ENCODE measurements at places on chromosomes 5 and 9.

GRCh38 chr5:32683125-32683524 lies 28.0 kb upstream of the NPR3 start:
- no peak for DNase-seq

DNA sequence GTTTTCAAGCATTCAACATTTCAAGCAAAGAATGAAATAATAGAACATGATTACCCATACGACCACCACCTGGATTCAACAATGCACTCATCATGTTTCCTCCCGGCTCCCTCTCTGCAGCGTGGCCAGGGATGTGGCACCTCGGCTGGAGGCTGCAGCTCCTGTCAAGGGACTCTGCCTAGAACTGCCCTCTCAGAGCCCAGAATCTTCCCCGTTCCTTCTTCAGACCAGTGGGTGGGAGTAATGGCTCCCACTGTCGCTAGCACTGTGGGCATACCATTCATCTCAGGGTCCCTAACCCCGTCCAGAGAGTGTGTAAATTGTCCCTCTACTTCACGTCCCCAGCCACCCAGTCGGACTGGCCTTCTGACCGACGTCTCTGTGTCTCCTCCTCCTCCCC lies 118.6 kb upstream of the COL5A1 start:
- no peak for DNase-seq

GRCh38 chr5:161530700-161531099 lies 15.8 kb downstream of the GABRB2 start:
- no peak for DNase-seq

GRCh38 chr5:140429724-140430123 lies 28.1 kb downstream of the ANKHD1 start:
- DNase-seq, result no peak

DNA sequence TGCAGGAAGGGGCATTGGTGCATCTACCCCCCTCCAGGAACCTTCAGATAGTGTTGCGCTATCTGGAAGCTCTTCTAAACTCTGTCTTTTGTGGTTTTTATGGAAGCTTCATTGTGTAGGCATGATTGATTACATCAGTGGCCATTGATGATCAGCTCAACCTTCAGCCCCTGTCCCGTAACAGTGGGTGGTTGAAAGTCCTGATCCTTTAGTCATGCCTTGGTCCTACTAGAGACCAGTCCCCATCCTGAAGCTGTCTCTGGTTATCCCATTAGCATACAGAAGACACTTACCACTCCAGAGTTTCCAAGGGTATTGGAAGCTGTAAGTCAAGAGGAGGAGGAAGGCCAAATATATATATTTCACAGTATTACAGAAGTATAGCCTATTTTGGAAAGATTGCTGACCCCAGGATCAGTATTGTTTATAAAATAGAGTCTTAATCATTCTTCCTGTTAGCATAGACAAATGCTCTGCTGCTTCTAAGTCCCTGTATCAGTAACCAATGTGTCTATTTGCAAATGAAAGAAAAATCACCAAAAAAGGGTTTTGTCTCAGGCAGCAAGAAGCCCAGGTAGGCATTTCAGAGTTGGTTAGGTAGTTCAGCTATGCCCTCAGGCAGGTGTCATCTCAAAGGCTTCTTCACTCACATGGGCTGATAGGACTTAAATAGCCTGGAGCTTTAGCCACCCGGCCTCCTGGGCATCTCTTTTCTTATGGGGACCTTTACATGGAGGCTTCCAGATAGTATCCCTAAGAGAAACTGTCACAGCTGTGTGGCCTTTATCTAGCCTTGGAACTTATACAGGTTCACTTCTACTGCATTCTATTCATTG lies 41.6 kb downstream of the SPIN1 start:
- no peak for DNase-seq

- no peak for DNase-seq
Measured at GRCh38 chr5:5423586-5423985, 1.1 kb downstream of the ICE1 start.

DNA sequence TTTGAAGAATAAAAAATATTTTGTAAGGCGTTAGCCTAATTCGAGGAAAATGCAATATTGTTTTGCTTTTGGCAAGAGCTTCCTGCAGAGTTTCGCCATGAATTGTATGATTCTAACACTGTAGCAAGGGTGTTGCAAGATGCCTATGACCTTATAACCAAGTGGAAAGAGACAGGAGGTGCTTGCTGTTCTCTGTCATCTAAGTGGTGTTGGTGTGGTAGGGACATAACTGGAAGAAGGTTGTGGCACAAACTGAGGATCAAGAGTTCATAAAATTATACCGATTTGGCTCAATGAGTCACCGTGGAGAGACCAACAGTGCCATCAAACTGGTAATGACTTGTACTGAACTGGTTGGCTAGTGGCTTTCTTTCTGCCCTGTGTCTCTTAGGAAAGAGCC lies 6.3 kb downstream of the STC2 start:
- no peak for DNase-seq

DNA sequence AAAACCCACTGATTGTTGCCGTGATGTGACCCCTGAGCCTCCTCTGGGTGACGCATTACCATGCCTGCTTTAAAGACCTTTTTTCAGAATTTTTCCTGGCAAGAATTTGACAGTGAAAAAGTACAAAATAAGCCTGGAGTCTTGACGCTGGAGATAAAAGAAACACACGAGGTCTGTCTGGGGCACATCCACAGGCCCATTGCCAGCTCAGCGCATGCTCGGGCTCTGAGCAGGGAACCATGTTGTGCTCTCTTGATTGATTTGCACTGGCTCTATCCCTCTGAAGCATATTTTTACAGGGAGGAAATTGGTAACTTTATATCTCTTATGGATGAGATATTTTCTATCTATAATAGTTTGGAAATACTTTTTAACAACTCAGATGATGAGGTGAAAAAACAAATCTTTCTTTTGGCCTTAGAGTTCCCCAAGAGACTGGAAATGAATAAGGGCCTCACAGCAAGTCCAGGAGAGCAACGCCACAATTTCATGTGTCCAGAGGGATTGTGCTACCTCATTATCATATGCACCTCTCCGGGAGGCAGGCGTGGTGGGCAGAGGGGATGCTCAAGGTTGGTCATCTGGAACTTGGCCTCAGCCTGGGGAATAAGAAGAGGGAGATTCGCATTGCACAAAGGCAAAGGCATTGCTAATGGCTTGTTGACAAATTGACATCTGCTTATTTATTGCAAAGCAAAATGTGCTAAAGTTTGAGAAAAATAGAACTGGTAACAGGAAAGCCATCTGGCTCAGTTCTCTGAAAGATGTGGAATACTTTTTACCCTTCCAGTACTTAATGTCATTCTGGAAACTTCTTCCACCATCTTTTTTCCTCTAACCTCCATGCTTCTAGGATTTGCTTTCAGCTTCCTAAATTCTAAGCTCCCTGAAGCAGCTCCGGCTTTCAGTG lies 183.8 kb downstream of the PJA2 start:
- no peak for DNase-seq

- DNase-seq, result no peak
Measured at GRCh38 chr5:59517926-59518585, 375.5 kb downstream of the PDE4D start.

DNA sequence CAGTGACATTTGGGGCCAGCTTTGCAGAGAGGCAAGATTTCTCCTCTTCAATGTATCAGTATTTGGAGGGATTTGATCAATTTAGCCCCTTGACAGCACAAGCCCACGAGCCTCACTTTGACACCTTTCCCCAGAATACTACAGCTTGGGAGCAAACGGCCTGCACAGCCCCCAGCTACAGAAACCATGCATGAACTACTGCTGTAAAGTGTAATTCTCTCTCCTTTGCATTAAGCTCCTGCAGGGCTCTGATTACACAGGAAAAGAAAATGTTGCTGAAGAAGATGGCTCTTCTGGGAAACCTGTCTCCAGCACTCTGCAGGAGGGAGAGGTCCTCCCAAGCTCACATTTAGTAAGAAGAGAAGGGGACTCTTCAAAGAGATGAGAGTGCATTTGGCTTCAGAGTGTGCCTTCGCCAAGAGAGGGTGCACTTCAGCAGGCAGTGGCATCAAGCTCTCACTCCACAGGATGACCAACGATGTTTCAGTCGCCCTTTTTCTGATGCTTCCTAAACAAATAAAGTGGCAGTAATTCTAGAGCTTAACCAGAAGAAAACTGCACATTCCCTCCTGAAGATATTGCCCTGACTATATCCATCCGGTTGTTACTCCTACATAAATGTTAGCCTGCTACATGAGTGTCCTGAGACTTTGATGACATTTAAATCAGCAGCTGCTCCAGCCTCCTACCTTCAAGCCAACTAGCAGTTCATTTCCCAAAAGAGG lies 272.2 kb downstream of the AUH start:
- no peak for DNase-seq

- no peak for DNase-seq
Measured at GRCh38 chr9:98121058-98121457, 2.0 kb upstream of the TRIM14 start.

DNA sequence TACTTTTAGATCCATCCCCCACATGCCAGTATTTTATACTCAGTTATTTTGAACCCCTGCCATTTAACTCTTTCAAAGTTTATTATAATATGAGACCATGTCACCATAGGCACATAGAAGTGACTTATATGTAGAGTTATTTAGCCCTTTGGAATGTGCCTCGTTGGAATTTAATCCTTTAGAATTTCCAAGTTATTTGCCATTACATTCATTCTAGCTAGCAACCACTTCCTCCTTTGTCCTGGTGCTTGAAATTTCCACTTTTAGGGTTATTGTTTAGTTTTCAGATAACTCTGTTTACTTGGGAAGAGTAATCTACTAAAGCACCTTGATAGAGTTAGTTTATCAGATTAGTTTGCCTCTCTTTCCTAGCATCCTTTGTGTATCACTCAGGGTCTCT lies 82.8 kb upstream of the TLE1 start:
- no peak for DNase-seq

- DNase-seq, result no peak
Measured at GRCh38 chr5:56270058-56270457, 36.9 kb upstream of the ANKRD55 start.

GRCh38 chr5:177980743-177981151 lies 15.3 kb downstream of the PROP1 start:
- DNase-seq, result no peak

DNA sequence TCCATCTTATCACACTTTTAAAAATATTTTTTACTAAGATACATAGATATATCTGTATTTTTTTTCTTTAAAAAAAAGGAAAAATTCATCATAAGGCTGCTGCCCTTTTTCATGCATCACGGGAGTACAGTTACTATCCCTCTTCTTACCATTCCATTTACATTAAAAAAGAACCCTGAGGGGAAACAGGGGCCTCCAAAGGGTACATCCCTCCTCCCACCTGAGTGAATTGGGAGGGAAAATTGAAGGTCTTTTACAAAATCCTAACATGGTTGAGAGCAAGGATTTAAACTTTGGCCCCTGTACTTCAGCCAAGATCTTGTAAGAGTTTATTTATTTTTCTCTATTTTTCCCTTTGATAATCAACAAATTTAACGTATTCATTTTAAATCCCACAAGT lies 319.2 kb downstream of the MLLT3 start:
- DNase-seq, result no peak

DNA sequence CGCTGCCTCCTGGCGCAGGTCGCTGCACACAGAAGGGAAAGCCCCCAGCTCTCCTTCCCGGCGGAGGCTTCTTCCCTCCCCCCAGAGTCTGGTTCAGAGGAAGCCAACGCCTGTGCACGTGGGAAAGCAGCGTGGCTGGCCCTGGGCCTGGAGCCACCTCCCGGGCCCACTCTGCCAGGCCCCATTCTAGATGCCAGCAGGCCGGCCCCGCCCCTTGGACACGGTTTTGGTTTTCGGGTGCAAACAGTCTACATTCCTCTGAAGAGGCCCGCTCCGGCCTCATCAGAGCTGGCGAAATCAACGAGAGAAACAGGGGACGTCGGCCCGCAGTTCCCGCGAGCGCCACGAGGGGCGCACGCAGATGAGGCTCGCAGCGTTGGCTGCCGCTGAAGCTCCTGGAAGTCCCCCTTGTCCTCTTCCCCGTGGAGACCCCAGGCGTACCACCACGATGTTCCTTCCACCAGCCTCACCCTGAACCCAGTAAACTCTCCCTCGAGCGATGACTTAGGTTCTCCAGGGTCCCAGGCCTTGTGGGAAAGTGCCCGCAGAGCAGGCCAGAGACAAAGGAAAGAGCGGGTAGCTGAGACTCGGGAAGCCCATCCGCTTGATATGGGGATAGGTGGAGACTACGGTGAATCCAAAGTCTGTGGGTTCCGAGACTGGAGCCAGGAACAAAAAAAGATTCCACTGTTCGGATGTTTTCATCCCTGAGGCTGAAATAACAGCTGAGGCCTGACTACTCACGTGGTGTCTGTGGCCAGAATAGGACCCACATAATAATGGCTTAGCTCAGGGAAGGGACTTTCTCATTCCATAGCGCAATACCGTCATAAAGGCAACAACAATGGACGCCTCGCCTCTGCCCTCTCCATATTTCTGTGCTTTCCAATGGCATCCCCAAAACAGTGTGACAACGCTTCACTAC lies 64.2 kb downstream of the KLF4 start:
- DNase-seq, result no peak

- no peak for DNase-seq
Measured at GRCh38 chr5:101429241-101429640, 526.2 kb upstream of the ST8SIA4 start.

GRCh38 chr5:156020647-156021046 lies 306.3 kb upstream of the SGCD start:
- no peak for DNase-seq

DNA sequence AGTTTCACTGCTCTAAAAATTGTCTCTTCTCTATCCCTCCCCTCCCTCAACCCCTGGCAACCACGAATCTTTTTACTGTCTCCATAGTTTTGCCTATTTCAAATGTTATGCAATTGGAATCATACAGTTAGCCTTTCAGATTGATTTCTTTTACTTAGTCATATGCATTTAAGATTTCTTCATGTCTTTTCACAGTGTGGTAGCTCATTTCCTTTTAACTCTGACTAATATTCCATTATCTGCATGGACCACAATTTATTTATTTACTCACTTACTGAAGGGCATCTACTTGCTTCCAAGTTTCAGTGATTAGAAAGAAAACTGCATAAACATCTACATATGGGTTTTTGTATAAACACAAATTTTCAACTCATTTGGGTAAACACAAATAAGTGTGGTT lies 372.3 kb downstream of the CDH18 start:
- DNase-seq, result no peak

DNA sequence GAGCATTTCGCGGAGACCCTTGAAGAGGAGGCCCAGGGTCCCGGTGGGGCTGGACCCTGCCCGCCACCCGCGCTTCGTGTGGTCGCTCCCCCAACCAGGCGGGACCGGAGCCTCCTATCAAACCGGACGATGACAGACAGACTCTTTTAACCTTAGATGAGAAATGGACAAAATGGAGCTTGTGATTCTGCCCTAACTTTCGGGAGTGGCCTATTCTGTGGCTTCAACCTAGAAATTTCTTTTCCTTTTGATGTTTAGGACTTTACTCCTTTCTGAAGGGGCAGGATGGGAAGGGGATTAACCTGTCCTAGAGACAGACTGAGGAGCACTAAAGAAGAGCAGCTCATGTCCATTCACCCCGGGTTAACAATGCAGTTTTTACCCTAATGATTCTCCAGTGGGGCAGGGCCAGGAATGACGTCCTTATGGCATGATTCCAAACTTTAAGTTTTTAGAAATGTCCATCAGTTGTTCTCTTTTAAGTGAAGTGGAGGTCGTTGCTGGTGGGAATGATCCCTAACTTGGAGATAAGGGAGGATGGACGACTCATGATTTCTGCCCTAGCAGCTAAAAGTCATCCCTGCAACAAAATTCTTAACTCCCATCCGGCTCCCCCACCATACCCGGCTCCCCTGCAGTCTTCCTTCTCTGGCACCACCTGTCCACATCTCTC lies 1.0 kb downstream of the NIPSNAP3A start:
- DNase-seq, result no peak

All from SIG-M5 (cell line).